ENCODE measurements at places on chromosomes 1 and 21.

GRCh38 chr1:245168086-245168485 is 13.3 kb downstream of the KIF26B start:
- DNase-seq = no peak

- DNase-seq = no peak
Measured at GRCh38 chr1:150018165-150018564, 7.6 kb upstream of the OTUD7B start.

DNA sequence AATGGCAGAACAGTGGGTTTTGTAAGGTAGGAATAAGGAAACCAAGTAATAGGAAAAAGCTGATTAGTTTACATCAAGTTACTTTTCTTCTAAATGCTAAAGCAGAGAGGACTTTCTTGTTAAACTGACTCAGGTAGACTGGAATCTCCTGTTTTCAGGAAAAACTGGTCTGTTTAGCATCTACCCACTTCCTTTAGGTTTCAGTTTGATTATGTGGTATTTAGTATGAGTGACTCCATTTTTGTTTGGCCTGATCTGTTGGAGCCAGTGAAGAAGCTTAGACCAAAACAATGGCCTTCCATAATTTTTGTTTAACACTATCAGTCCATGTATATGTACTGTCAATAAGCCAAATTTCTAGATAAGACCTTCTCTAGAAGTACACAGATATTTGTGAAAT is 88.4 kb downstream of the EPB41 start:
- DNase-seq = no peak

- no peak for DNase-seq
Measured at GRCh38 chr1:33025761-33026160, 10.9 kb downstream of the AK2 start.

All from iPS-NIHi11 (cell line).